ENCODE measurements at places on chromosomes 11 and 22.

DNA sequence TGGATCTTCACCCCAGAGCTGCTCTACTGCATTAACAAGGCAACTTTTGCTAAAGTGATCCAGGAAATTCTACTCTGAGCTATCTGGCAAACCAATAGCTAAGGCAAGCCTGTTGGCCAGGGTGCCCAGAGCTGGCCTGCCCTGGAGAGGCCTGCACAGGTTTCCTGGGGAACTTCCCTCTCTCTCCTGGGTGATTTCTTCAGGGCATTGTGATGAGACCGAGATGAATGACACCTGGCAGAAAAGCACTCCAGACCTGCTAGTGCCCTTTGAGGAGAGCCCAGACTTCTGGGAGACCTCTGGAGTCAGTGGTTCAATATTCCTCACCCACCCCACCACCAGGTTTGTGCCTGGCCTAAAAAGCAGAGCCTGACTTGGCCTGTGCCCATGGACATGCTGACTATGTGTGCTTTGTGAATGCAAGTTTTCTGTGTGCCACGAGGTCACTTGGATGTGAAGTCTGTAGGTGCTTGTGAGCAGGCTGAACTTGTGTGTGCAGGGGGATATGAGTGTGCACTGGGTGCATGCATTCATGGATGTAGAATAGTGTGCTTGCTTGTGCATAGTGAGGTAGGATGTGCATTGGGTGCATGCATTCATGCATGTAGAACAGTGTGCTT is 4.4 kb upstream of the APLNR start:
- no peak for DNase-seq

GRCh38 chr22:19127329-19128008 is 3.6 kb upstream of the TSSK2 start:
- no peak for DNase-seq

- no peak for DNase-seq
These were observed 66.6 kb upstream of the TP53I11 start for GRCh38 chr11:45017329-45017728.

DNA sequence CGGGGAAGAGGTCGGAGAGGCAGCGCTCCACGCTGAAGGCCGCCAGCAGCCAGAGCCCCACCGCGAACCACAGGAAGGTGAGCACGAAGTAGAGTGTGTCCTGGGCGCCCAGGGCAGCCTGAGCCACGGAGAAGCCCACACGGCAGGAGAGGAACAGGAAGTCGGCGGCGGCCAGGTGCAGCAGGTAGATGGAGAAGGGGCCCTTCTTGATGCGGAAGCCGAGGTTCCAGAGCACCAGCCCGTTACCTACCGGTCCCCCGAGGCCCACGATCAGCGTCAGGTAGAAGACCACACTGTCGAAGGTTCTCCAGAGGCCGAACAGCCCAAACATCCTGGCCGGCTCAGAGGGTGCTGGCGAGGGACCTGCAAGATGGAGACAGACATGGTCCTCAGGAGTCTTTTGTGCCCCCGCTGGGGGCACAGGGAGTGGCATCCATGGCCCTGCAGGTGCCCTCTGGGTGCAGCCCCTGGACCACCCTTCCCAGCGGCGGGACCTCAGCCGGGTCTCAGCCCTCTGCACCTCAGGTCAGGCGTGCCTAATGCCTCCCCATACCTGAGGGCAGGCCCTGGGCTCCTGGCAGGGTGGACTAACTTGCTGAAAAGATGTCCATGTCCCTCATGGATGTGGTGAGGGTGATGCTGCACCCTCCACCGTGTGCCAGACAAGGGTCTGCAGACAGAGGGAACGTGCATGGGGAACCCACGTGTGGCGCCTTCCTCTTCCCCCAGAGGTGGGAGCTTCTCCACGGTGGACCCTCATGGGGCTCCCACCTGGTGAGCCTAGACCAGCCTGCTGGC is at the start of gene MRGPRG:
Gene MRGPRG (minus strand): TSS at position 331 of the 798 bp plus-strand sequence. CDS start 0 bp downstream, at position 331.
- no peak for DNase-seq

- no peak for DNase-seq
These were observed 27.1 kb downstream of the VPS37C start for GRCh38 chr11:61133956-61134662.

DNA sequence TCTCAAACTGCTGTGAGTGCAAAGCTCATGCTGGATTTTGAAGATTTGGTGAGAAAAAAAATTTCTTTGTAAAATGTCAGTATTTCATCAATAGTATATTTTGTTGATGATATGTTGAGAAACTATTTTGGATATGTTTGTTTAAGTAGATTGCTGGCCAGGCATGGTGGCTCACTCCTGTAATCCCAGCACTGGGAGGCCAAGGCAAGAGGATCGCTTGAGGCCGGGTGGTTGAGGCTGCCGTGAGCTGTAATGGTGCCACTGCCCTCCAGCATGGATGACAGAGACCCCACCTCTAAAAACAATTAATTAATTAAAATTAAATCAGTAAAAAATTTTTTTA is 6.9 kb upstream of the IFITM3 start:
- DNase-seq = no peak

DNA sequence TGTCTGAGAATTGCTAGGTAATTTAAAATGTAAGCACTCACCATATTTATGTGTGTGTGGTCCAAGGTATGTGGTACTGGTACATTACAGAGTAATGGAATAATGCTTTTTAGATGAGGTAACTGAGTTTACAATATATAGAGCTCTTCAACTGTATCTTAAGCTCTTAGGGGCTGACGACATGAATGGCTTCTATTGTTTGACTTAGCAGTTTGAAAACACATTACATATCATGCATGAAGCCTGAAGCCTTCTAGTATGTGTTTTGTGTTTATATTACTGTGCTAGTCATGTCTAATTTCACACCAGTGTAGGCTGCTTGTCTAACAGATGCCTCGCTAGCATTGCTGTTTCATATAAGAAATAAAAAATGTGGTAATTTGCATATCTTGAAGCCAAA is 37.2 kb downstream of the GAS2 start:
- DNase-seq = no peak

- DNase-seq = no peak
These were observed 20.5 kb downstream of the ZNF280B start for GRCh38 chr22:22487869-22488597.

GRCh38 chr11:69002110-69002569 is 10.9 kb downstream of the MRGPRF start:
- DNase-seq = no peak

DNA sequence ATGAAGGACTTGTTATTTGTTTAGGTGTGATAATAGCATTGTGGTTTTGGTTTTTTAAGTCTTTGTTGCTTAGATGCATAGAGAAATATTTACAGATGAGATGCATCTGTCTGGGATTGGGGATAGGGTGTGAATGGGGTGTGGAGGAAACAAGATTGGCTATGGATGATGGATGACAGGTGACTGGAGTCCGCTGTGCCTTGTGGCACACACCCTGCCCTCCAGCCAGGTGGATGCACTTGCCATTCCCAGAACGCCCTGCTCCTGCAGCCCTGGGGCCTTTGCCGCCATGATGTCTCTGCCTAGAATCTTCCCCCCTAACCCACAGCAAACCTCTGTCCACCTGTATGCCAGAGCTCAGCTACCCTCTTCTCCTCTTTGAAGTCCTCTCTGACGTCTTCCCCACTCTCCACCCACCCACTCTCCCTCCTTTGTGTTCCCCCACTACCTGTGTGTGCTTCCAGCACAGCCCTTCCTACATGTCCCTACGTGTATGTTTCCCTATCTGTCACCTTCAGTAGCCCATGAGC is 54.7 kb downstream of the WNT11 start:
- DNase-seq = no peak

DNA sequence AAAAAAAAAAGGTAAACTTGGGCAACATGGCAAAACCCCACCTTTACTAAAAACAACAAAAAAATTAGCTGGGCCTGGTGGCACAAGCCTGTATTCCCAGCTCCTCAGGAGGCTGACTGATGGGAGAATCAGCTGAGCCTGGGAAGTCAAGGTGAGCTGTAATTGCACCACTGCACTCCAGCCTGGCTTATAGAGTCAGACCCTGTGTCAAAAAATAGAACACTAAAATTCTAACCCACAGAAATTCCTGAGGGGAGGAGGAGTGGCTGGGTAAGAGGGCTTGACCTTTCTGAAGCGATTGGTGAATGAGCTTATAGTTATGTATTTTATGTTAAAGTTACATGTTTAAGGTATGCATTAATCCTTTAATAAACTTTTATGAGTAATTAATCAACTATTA is 53.3 kb downstream of the FAT3 start:
- no peak for DNase-seq

GRCh38 chr11:83194281-83195142 is 1.0 kb downstream of the ANKRD42 start:
- DNase-seq = peak; percentile 30

- no peak for DNase-seq
These were observed 16.6 kb upstream of the EFCAB6 start for GRCh38 chr22:43828725-43828997.

- no peak for DNase-seq
These were observed 453.5 kb downstream of the MIAT start for GRCh38 chr22:27110665-27111451.

DNA sequence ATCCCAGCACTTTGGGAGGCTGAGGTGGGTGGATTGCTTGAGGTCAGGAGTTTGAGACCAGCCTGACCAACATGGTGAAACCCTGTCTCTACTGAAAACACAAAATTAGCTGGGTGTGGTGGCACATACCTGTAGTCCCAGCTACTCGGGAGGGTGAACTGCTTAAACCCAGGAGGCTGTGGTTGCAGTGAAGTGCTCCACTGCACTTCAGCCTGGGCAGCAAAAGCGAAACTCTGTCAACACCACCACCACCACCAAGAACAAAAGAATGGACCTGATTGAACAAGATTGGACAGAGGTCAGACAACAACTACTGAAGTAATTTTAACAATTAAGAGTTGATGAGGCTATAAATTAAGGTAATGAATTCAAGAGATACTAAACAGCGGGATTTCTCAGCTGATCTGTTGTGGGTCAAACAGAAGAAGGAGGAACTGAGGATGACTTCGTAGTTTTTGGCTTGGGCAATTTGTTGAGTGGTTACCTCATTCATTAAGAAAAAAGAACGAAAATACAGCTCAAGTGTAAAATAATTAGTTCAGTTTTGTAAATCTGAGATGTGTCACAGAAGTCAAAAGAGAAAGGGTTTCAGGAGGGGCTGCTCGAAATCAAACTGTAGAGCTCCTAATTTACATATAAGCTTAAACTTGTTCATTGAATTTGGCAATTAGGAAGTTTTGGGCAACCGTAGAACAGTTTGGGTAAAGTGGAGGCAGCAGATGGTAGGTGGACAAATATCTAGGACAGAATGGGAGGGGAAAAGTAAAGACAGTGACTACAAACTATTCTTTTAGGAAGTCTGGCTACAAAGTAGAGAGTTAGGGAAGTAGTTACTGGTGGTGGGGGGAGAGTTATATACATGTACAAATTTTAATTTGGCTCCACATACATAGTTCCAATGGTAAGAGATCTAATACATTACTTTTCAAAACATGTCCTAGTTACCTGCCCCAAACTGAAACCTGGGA is 4.5 kb downstream of the IL18 start:
- DNase-seq = no peak

DNA sequence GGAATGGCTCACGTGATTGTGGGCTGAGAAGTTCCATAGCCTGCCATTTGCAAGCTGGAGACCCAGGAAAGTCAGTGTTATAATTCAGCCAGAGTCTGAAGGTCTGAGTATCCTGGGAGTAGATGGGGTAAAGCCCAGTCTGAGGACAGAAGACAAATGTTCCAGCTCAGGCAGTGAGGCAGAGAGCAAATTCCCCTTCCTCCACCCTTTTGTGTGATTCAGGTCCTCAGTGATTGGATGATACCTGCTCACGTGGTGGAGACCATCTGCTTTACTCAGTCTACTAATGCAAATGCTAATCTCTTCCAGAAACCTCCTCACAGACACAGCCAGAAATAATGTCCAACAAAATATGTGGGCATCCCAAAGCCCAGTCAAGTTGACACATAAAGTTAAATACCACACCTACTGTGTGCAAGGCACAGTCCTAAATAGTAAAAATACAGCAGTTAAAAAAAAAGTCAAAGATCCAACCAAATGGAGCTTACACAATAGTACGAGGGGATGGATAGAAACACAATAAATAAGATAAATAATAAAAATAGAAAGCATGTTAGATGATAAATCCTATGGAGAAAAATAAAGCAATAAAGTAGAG is 13.2 kb upstream of the APOL6 start:
- no peak for DNase-seq

- DNase-seq = no peak
These were observed 4.3 kb upstream of the ATP5MGL start for GRCh38 chr22:42644422-42645340.

DNA sequence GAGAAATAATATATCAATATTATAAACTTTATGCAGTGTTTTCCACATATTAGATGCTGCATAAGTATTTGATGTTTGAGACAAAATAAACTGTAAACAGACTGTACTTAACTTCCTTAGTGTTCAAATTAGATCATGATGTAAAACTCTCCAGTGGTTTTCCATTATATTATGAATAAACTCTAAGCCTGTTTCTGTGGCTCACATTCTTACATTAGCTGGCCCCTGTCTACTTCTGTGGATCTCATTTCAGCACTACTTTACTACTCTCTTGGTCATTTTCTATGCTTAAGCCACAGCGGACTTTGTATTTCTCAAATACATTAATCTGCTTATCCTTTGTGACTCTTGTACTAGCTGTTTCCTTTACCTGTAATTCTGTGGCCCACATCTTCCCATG is 55.6 kb downstream of the ARHGEF12 start:
- DNase-seq = no peak

All from activated T-cell treated with anti-CD3 and anti-CD28 coated beads for 24 hours (primary cell).